ENCODE measurements at places on chromosomes 12 and 14.
A peak's percentile ranks its signal among the peaks of the same experiment; 100 is the strongest.

GRCh38 chr12:49645146-49646039 lies 22.0 kb downstream of the PRPF40B start:
- H3K36me3 ChIP-seq: peaks cover 69% of the 10 kb centered on the region
- no peaks in the 10 kb centered on the region for H3K27me3 ChIP-seq
- no peak overlapping the region for H3K4me3 ChIP-seq
- no peak overlapping the region for H3K27ac ChIP-seq
- no peaks in the 10 kb centered on the region for H3K4me1 ChIP-seq

DNA sequence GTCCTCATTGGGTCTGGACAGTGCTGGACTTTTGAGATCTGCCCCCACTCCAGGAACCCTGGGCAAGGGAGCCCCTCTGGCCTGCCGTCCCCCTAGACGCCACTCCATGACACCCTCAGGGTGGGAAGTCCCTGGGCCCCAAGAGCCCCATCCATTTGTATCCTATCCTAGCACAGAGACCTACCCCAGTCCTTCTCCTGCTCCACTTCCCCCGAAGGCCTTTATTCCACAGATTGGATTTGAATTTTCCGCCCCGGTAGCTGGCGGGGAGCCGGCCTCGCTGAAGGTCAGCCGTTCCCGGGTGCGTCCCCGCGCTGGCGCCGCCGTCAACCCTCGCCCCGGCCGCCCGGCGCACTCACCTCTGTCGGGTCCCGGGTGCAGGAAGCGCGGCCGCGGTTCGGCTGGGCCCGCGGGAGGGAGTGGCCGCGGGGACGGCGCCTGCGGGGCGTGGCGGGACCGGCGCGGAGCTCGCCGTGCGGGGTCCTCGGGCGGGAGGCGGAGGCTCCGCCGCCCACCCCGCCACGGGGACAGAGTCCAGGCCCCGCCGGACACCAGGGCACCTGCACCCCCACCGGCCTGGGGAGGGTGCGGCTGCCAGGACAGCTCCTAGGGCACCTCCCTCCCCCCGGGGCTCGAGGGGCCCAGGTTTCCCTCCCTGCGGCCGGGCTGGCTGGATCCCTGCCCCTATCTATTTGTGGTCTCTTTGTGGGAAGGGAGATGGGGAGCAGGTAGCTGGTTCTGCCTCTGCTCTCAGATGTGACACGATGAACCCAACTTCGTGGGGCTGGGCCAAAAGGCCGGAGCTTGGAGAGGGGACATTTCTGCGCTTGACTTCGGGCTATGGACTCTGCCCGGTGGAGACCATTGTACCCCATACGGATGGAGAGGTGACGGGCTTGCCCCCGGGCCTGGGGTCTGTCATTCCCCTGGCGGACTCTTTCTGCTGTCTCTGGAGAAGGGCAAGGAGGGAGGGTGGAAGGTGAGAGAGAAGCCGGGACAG lies 19.9 kb upstream of the GPR68 start:
- peak overlapping the region; percentile 19 for H3K4me3 ChIP-seq
- H3K27me3 ChIP-seq: peaks cover 33% of the 10 kb centered on the region
- no peak for DNase-seq
- no peaks in the 10 kb centered on the region for H3K4me1 ChIP-seq
- no peak overlapping the region for H3K27ac ChIP-seq

DNA sequence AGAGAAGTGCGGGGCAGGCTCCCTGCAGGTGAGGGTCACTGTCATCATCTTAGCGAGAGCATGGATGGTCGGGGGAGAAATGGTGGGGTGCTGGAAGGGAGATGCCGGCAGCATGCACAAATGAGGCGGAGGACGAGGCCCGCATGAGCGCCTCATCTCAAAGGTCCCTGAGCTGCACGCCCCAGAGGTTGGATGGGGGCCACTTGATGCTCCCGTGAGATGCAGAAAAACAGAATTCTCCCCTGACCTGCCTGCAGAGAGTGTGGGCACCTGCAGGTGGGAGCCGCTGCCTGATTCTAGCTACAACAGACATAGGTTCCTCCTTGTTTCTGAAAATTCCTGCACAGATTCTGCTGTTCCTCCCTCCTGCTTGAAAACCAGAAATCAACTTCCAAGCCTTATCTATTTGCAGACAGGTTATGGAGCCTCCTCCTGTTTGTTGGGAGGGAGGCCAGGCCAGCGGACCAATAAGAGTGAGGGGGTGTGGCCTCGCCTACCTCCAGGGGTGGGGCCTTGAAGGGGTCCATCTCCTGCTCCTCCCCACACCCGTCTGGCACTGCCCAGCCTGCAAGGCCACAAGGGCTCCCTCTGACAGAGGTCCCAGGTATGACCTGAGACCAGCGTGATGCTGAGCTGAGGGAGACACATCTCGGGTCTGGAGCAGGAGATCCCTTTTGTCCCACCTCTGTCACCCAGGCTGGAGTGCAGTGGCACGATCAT lies 67.2 kb downstream of the KDM2B start:
- DNase-seq: no peak
- H3K36me3 ChIP-seq: peaks cover 23% of the 10 kb centered on the region
- H3K4me3 ChIP-seq: no peak overlapping the region
- no peaks in the 10 kb centered on the region for H3K4me1 ChIP-seq
- H3K27me3 ChIP-seq: no peaks in the 10 kb centered on the region

GRCh38 chr14:68507544-68508081 lies 285.3 kb downstream of the ZFP36L1 start:
- no peaks in the 10 kb centered on the region for H3K27me3 ChIP-seq
- H3K27ac ChIP-seq: no peak overlapping the region
- peaks cover 29% of the 10 kb centered on the region for H3K4me1 ChIP-seq
- H3K36me3 ChIP-seq: no peaks in the 10 kb centered on the region
- no peak for DNase-seq

DNA sequence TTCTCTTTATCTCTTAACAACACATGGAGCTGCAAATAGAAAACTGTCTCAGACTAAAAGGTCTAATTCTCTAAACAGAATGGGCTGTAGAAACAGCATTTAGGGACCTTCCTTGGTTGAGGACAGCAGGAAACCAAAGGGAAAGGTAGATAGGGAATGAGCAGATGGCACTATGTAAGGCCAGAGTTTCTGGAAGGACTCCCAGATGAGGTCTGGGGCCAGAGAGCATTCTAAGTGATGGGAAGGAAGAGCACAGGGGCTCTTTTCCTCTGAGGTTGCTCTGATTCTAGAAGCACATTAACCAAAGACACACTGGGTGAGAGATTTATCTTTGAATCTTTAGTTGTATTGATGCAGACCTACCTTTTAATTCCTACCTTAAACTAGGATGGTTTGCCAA lies 79.4 kb downstream of the TPH2 start:
- DNase-seq: no peak
- no peak overlapping the region for H3K4me3 ChIP-seq
- no peak overlapping the region for H3K27ac ChIP-seq
- H3K36me3 ChIP-seq: no peaks in the 10 kb centered on the region
- no peaks in the 10 kb centered on the region for H3K4me1 ChIP-seq

Data from IMR-90 (cell line).